Left lung (tissue), 14 donors: ENCODE measurements at places on chromosomes 11 and 22.
A peak's percentile ranks its signal among the peaks of the same experiment; 100 is the strongest.

GRCh38 chr11:67545280-67545679, 22.0 kb upstream of the CABP2 start:
- no peak for DNase-seq

- DNase-seq: no peak
Measured at GRCh38 chr11:130705670-130706421, 210.4 kb downstream of the SNX19 start.

GRCh38 chr22:48264586-48264985, 1502.1 kb downstream of the TBC1D22A start:
- no peak for DNase-seq

DNA sequence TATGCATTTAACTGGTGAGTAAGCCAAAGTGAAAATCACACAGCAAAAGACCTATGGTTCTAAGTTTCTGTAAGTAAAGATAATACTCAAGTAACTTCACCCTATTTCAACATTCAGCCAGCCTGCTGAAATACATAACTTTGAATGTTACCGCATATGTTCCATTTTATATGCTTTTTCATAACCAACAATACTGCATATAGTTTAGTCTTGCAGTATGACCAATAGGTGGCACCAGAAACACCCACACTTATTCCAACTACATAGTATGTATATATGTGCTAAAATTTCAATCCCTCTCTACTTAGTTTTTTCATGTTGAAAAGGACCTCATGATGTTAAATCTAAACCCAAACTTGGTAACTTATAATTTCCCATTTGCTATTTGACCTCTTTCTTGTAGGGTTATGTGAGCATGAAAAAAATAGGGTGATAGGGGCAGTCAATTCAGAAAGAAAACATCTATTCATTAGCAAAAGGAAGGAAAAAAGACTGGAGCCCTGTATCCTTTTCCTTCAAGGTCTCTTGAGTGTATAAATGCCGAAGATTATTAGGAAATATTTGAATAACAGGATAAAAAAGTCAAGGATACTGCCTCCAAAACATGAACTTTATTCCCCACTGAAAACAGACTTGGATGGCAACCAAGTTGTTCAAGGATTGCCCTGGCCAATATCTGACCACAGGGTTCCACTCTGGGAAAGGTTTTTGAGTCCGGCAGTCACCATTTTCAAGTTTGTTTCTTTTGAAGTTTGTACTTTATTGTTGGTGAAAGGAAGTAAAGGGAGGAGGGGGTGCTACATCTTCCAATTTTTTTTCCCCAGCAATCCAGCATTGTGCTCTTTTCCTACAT, 23.8 kb upstream of the FZD4 start:
- no peak for DNase-seq

DNA sequence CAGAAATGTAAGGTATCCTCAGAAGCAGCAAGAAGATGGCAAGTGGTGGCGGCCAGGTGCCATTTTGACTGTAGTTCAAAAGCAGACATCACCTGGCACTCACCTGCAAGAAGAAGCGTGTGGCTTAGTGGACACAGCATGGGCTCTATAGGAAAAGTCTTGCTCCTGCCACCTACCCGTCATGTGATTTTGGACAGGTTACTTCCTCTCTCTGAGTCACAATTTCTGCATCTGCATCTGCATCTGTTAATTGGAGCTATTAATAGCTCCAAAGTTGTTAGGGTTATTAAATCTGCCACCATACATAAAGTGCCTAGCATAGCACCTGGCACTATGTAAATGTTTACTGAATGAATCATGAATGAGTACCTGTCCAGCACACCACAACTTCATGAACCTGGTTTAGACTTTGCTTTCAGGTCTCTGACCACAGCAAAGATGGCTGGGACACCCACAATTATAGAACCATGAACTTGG, 16.8 kb downstream of the RAB30 start:
- DNase-seq: no peak

- no peak for DNase-seq
Measured at GRCh38 chr22:20626811-20627210, 119.4 kb downstream of the MED15 start.

- no peak for DNase-seq
Measured at GRCh38 chr11:42841556-42841955, 470.2 kb upstream of the API5 start.

DNA sequence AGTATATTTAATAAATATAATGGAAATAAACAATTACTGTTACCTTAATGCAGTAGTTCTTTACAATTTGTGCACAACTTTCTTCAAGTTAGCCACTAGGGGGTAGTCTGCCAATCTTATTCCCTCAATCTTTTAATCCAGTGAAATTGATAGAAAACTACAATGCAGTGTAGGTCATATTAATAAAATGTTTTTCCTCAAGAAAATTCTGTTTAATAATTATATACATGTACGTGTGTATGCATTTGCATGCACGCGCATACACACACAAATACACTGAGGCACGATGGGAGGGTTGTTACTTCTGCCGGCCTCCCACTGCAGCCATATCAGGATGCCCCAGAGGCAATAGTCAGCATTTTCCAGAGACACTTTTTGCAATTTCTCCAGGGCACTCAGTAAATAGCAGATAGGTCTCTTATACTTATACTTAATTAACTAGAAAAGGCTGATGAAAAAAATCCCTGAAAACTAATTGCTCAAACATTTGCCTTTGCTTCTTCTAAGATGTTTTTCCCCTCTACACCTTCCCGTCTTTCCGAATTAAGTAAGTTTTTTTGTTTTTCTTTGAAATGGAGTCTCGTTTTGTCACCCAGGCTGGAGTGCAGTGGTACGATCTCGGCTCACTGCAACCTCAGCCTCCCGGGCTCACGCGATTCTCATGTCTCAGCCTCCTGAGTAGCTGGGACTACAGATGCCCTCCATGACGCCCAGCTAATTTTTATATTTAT, 3.1 kb downstream of the GAB2 start:
- DNase-seq: no peak

DNA sequence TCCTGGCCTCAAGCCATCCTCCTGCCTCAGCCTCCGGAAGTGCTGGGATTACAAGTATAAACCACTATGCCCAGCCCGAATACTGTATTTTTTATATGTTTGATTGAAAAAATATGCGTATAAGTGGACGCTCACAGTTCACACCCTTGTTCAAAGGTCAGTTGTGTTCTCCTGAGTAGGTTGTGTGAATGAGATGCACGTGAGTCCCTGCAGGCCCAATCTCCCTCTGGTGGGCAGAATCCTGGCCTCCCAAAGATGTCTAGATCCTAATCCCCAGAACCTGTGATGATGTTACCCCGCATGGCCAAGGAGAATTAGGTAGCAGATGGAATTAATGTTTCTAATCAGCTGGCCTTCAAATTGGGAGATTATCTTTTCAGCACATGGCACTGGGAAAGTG, 41.9 kb downstream of the CTTN start:
- DNase-seq: no peak

GRCh38 chr22:46060292-46061123, 83.5 kb upstream of the WNT7B start:
- no peak for DNase-seq

DNA sequence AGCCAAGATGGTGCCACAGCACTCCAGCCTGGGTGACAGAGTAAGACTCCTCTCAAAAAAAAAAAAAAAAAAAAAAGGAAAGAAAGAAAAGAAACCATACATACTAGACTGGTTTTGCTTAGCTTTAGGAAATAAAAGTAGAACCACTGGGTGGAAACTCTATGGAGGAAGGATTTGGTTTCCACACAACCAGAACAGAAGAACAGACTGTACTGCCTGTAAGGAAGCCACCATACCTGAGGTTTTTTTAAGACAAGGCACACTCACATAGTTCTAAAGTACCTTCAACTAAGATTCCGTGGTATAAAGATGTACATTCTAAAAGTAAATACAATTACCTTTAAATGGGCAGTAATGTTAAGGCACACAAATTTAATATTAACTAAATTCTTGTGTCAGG, 58.6 kb downstream of the NUP98 start:
- DNase-seq: no peak

GRCh38 chr11:67704524-67704923, 30.1 kb upstream of the ALDH3B2 start:
- no peak for DNase-seq

GRCh38 chr11:69351460-69351859, 57.5 kb downstream of the MYEOV start:
- no peak for DNase-seq

DNA sequence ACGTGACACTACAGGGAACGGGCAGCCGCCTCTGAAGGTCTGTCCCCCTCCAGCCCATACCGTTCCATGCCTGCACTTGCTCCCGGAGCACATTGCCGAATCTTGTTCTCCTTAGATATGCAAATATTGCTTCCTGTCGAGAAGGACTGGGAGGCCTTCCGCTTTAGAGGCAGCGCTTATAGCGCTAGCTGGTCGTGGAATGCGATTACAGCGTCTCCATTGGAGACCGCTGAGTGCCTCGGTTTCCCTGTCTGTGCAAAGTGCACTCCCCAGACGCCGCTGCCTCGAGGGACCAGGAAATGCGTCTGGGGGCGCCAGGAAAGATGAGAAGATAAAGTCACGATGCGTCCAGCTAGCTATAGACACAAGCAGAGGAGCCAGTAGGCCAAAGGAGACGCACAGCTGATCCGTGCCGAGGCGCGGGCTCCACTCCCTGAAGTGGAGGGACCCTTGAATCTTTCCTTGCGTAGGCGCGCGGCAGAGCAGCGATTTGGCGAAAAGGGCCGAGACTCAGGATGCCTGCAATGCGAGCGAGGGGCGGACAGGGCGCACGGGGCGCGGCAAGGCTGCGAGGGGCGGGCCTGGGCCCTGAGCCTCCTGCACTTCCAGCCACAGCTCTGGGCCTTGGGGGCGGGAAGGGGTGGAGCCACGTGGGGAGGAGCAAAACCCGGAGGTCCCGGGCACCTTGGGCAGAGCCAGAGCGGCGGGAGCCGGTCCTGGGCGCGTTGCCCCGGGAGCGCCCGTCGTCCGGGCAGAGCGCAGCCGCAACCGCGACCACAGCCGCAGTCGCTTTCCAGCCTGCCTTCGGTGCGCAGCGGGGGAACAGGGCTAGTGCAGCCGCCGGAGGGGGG, at the start of gene RASSF10:
TSS of gene RASSF10 (plus strand) at position 692 of the 851 bp plus-strand sequence. CDS start 261 bp downstream, outside the sequence.
- no peak for DNase-seq

GRCh38 chr22:35648066-35649025, at the start of gene APOL6:
Gene APOL6, plus strand, starts transcription at chr22:35648446. Its CDS starts 7,980 bp downstream, at chr22:35656426.
- no peak for DNase-seq

- no peak for DNase-seq
Measured at GRCh38 chr11:132072044-132072857, 701.8 kb downstream of the NTM start.

- no peak for DNase-seq
Measured at GRCh38 chr22:41983513-41984405, 14.5 kb downstream of the SEPTIN3 start.

- DNase-seq: no peak
Measured at GRCh38 chr11:110061296-110061695, 31.9 kb upstream of the ZC3H12C start.

DNA sequence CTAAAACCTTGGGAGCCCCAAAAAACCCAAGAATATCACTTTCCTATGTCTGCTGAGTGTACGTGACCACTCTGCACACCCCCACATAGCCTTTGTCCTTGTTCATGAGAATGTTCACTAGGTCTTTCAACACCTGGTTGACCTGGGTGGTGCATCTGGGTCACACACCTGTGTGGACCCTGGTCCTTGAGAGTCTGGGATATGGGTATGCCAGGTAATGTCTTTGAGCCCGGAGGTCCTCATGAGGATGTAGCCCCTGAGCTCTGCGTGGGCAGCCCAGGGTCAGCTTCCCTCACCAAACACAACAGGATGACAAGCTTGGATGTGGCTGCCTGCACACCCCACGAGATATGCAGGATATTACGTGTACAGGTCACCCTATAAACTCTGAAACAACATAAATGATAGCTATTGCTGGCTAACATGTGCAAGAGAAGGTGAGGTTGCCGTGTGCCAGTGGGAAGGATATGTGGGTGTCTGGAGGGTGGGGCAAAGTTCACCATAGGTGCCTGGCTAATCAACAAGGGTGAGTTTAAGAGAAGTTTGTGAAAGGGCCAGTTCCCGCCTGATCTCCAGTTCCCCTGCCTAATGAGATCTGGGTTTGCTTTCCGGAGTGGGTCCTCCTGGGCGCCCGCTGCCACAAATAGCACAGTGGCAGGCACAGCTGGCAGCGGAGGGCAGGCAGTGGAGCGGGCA, 1.4 kb upstream of the PPARA start:
- DNase-seq: no peak

- no peak for DNase-seq
Measured at GRCh38 chr11:128834157-128834556, 32.9 kb downstream of the KCNJ1 start.

DNA sequence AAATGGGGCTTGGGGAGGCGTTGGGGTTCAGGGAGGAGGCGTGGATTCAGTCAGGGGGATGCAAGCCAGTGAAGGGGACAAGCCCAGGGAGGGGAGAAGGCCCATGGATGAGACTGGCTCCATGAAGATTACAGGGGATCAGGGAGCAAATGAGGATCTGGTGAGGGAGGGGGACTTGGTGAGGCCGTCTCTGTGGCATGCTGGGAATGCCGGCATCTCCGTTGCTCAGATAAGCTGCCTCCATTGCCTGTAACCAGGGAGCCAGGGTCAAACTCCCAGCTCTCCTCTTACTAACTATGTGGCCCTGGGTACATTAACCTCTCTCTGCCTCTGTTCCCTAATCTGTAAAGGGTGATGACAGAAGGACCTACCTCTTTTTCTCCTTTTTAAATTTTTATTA, 38.7 kb downstream of the TPBGL start:
- DNase-seq: peak; percentile 21

- DNase-seq: no peak
Measured at GRCh38 chr11:44483919-44484610, 81.4 kb upstream of the CD82 start.

DNA sequence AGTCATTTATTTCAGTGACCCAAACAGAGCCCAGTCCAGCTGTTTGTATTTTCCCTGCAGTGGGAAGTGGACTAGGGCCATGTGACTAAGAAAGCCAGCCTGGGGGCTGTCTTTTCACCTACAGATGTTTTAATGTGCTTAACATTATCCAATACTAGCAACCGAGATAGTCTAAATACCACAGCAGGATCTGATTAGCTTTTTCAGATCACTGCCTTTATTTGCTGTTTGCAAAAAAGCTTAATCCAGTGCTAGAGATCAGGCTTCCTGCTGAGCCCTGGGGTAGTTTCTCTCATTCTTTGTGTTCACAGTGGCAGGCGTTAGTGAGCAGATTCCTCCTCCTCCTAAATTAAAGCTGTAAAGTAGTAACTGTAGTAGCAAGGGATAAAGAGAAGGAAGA, 35.0 kb downstream of the ZC3H12C start:
- DNase-seq: peak; percentile 7

GRCh38 chr11:101509922-101510321, 73.9 kb downstream of the TRPC6 start:
- DNase-seq: no peak

DNA sequence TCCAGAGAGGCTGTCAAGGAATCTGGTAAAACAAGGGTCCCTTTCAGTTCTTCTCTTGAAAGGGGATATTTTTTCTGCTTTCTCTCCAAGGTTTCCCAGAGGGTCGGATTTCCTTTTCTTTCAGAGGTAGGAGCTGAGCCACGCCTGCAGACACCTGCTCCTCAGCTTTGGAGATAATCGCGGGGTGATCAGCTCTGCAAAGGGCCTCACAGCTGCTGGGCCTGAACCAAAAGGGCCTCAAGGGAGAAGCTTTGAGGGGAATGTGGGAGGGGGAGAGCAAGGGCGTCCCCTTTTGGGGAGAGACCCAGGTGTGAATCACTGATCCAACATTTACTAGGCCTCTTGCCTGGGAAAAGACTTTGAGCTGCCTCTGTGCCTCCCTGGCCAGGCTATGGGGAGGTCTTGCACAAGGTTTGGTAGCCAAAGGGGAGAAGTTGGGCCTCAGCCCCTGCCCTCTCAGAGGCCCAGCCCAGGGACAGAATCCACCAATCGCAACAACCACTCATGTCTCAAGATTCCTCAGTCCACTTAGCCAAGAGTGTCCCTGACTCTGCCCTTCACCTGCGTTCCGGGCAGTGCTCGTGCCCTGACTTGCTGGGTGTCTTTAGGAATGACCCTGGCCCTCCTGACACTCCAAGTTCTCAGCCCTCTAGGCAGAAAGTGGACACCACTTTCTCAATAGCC, 14.0 kb upstream of the TP53I11 start:
- no peak for DNase-seq
